D341Med (cell line): ENCODE measurements at places on chromosomes 4 and X.

DNA sequence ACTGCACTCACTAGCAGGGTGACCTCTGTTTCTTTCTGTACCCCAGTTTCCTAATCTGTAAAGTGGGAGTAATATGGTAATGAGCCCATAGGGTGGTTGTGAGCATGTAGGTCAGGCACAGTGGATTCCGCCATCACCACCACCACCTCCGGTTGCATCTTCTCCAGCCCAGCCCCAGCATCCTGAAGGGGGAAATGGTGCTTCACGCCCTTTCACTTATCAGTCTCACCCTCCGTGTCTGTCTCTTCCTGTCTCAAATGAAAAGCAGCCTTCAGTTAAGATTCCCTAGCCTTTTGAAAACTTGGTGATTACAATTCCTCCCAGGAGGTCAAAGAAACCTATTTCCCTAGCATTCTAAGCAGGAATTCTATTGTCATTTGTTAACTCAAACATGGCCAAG is 16.9 kb upstream of the XPNPEP2 start:
- no peak for DNase-seq

GRCh38 chr4:125520258-125520990 is 205.7 kb downstream of the FAT4 start:
- no peak for DNase-seq

GRCh38 chr4:87868522-87868921 is 35.8 kb downstream of the MEPE start:
- DNase-seq: no peak

GRCh38 chr4:6113641-6114040 is 86.7 kb downstream of the JAKMIP1 start:
- DNase-seq: no peak

DNA sequence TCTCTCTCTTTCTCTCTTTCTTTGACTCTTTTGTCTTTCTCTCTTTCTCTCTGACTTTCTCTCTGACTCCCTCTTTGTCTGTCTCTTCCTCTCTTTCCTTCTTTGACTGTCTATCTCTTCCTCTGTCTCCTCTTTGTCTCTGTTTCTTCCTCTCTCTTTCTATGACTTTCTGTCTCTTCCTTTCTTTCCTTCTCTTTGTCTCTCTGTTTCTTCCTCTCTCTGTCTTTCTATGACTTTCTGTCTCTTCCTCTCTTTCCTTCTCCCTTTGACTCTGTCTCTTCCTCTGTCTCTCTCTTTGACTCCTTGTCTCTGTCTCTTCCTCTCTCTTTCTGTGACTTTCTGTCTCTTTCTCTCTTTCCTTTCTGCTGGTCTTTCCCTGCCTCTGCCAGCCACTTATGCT is 38.7 kb downstream of the HNRNPD start:
- DNase-seq: no peak

DNA sequence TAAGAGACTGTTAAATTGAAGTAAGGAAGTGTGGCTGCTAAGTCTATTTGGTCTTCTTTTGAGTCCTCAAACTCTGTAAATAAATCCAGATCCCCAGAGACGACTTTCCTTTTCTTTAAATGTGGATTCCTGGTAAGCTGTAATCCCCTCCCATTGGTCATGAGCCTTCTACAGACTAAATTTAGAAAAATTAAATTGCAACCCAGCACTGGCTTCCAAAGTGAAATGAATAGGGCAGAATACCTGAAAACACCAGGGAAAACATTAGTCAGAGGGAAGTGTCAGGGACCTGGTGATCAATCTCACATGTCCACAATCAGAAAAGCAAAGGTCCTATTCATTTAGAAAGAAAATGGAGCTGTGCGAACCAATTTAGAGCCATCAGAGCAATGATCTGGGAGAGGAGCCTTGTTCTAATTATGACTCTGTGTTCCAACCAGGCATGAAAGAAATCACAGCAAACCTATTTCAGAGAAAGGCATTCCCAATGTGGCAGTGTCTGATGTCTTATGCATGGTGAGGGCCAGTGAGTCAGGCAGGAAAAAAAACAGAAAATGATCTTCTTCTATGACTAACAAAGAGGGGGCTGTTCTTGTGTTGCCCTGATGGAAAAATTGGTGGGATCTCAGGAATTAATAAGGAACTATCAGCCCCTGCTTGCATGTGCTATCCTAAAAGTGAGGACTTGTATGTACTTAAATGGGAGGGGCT is 19.8 kb upstream of the CCDC149 start:
- no peak for DNase-seq

GRCh38 chr4:2608291-2608690 is 71.8 kb downstream of the FAM193A start:
- DNase-seq: no peak

DNA sequence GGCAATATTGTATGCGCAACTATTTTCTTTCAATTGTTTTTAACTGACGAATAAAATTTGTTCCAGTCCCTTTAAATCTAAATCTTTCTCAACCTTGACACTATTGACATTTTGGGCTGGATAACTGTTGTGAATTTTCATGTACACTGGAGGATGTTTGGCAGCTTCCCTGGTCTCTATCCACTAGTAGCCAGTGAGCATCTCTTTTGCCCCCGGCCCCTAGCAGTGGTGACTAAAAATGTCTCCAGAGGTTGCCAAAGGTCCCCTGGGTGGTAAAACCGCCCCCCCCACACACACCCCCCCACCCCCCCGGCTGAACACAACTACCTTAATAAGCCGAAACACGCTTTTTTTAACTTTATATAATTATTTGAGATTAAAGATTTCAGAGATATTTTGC is 514 bp downstream of the FANCB start:
- no peak for DNase-seq

GRCh38 chr4:65416891-65417290 is 253.4 kb downstream of the EPHA5 start:
- peak; percentile 40 for DNase-seq

DNA sequence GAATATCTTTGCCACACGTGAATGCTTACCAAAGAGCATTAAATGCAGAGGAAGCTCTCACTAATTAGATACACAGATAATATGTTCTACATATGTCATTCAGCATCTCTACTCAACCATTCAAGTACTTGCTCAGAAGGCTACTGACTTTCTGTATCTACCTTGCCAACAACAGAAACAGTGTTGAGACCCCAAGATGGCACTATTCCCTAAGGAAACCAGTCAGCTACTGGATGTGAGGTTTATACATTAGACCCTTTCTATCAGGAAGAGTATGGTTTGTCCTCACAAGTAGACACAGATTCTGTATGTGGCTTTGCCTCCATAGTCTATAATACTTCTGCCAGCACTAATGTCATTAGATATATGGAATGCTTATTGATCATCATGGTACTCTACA is 443.9 kb upstream of the INTU start:
- peak; percentile 21 for DNase-seq

DNA sequence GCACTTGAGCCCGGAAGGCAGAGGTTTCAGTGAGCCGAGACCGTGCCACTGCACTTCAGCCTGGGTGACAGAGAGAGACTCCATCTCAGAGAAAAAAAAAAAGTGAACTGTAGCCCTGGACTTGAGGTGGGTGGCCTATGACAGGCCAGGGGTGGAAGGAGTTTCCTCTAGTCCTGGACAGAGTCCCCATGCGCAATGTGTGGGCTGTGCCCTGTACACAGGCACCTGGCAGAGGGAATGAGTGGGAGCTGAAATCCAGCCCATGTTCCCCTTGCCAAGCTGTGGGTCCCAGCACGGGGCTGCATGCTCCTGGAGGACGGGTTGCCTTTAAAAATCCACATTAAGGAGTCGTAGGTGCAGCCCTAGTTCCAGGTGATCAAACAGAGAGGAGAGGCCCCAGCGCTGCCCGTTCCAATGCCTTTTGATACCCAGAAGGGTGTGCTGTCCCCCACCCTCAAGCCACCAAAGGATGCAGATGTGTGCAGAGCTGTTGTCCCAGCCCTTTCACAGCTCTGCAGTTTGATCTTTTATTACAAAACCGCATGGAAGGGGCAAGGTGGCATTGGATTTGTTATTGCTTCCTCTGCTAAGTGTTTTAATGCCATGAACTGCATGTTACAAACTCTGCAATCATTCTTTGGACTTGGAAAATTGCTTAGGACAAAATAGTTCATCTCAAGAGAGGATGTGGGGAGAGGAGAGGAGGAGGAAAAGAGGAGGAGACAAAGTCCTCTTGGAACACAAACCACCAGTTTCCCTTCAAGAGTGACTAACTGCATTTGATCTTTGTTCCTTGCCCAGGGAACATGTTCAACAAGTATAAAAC is 38.0 kb upstream of the PDK3 start:
- DNase-seq: no peak

DNA sequence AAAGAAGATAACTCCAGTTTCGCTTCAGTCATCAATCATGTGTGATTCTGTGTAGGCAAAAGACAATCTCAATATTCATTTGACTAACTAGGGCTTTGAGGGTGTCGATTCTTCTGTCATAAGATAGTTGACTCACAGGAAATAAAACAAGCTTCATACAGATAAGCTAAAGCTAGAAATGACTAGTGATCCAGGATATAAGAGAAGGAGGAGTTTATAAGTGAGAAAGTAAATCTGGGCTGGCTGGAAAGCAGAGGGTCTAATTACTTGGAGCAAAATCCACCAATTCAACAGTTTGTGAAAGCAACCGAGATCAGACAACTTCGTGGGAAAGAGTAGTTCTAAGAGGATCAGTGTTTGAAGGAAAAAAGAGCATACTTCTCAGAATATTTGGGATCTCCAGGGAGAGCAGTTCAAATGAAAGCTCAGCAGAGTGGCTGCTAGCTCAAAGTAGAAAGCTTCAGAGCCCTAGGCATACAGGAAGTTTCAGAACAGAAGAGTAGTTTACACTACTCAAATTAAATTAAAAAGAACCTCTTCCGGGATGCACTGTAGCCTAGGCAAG is 429.3 kb downstream of the INPP4B start:
- DNase-seq: no peak

GRCh38 chr4:168570466-168570865 is 73.6 kb downstream of the PALLD start:
- no peak for DNase-seq

DNA sequence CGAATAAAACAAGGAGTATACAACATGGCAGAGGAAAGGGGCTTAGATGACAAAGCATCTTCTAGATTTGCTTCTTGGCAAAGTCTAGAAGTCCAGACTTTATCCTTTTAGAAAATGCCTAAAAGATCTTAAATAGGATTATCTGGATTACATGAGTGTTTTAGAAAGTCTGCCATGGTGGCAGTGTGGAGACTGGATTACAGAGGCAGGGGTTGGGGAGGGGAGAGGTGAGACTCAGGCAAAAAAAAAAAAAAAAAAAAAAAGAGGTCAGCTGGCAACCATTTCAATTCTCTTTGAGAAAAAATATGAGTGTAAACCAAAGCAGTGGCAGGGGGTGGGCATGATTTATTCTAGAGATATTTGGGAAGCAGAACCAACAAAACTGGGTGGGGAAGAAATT is 17.4 kb downstream of the ZNF827 start:
- DNase-seq: peak; percentile 74

DNA sequence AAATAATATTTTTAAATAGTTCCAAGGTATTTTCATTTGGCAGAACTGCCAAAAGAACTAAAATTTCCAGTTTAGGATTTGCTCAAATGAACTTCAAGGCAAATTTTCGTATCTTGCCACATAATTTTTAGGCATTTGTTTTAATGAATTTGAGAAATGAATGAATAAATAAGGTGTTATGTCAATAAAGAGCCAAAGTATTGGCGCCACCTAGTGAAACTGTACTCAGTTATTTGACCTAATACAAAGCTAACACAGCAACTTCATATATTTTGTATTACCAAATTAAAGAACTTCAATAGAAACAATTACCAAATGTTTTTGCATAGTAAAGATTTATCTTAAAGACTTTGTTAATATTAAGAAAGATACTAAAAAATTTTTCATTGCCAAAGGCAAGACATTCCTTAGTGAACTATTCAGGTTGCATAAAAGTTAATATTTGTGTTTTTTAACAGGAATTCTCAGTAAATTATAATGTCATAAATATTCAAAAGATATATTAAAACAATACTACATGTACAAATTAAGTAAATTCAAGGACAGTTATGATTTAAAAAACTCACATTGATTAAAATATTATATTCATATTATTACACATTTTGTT is 50.3 kb downstream of the STPG2 start:
- no peak for DNase-seq

GRCh38 chr4:75922588-75922987 is 18.2 kb downstream of the NAAA start:
- DNase-seq: no peak

DNA sequence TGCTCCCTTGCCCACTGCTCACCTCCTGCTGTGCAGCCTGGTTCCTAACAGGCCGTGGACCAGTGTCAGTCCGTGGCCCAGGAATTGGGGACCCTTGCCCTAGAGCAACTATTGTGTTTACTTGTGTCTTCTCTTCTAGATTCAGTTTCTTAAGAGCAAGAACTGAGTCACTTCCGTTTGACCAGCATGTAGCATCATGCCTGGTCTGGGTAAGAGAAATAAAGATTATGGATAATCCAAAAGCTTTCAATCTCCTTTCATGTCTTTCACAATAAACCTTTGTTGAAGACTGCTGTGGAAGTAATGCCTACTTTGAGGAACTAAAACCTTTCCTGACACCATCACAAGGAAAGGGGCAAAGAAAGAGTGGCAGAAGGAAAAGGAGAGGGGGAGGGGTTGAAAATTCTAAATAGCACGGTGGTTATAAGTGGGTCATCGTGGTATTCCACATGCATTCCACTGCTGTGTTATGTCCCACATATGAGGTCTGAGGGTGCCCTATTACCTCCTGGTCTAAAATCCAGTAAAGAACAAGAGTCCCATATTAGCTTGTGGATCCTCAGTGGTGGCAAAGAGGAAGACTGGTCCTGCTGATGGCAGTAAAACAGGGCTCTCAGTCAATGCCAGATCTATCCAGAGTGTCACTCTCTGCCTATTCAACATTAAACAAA is 133.4 kb downstream of the RASL11B start:
- no peak for DNase-seq

GRCh38 chr4:2292646-2293108 is 30.8 kb upstream of the MXD4 start:
- DNase-seq: peak; percentile 29

- no peak for DNase-seq
Observed at GRCh38 chr4:108477527-108478108, 142.8 kb upstream of the RPL34 start.

- DNase-seq: no peak
Observed at GRCh38 chrX:27883468-27884092, 75.8 kb downstream of the MAGEB10 start.

- DNase-seq: no peak
Observed at GRCh38 chr4:159131564-159131963, 28.7 kb downstream of the RAPGEF2 start.

GRCh38 chr4:102218656-102219055 is 126.6 kb downstream of the SLC39A8 start:
- DNase-seq: no peak

- peak; percentile 24 for DNase-seq
Observed at GRCh38 chr4:8547108-8547911, 32.9 kb upstream of the GPR78 start.
